ENCODE measurements at places on chromosomes 13 and 19.

DNA sequence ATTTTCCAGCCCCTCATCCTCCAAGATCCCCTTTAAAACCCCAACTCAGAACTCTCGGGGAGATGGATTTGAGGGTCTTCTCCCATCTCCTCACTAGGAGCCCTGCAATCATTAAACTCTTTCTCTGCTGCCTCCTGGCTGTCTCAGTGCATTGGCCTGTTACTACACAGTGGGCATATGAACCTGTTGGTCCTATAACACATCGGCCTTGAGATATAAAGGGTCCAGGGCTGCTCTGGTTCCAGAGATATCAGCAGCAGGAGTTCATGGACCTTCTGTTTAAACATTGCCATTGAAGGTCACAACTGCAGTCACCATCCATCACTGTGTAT, 3.8 kb upstream of the METTL21C start:
- DNase-seq = no peak

DNA sequence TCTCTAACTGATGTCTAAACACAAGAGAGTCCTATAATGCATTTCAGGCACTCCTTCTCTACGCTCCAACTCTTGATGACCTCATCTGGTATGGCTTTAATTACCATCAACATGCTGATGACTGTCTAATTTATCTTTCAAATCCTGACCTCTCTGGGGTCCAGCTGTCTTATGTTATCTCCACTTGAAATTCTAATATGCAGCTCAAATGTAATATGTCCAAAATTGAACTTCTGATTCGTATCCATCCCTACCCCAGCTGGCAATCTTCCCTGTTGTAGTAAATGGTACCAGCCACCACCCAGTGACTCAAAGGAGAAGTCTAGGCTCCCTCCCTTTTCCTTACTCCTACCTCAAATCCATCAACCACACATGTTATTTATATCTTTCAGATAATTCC, 288.0 kb upstream of the SLC10A2 start:
- no peak for DNase-seq

- no peak for DNase-seq
Observed at GRCh38 chr19:32674153-32674930, 638 bp downstream of the ANKRD27 start.

GRCh38 chr19:17073869-17074633, 1.2 kb downstream of the HAUS8 start:
- no peak for DNase-seq

GRCh38 chr19:37969695-37970094, 62.7 kb downstream of the SIPA1L3 start:
- no peak for DNase-seq

DNA sequence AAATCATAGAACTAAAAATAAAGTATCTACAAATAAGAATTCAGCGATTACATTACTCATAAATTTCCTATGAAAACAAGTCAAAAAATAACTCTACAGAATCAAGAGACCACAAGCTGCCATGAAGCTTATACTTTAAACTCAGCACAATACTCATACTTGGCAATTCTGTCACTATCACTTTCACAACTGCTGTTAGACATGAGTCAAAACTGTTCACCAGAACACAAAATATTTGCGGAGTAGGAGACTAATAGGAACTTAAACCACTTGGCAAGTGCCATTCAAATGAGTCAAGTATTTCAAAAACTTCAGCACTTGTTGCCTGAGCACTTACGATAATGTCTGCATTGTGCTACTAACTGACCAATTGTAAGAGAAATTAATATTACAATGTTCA, 387.8 kb upstream of the GPC6 start:
- peak; percentile 73 for DNase-seq

- DNase-seq = no peak
Observed at GRCh38 chr19:4913996-4914735, 4.9 kb downstream of the UHRF1 start.

GRCh38 chr13:113562085-113562749, 22.3 kb upstream of the TFDP1 start:
- DNase-seq = peak; percentile 46

- DNase-seq = no peak
Observed at GRCh38 chr13:75416327-75417011, 65.5 kb downstream of the TBC1D4 start.

DNA sequence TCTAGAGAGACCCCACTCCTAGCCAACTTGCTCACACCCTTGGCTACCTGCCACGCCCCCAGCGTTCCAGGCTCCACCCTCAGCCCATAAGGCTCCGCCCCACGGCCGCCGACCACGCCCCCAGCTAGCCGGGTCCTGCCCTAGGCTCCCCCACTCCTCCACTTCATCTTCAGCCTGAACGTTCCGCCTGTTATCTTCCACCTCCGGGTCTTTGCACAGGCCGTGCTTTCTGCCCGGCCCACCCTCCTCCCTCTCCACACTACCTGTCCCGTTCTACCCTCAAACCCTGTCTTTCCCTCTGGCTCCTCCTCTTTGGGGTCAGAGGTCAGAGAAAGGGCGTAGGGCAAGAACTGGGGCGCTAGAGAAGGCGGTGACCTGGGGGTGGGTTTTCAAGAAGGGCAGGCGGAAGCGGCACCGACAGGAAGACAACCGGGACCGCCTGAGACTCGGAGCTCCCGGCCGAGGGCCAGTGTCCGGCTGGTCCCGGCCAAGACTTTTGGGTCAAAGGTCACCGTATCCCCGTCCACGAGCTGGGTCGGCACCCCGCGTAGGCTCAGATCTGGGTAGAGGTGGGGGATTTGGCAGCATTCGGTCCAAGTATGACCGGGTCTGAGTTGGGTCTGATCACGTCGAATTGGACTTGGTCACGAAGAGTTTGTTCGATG, 2.2 kb downstream of the PDE4C start:
- no peak for DNase-seq

DNA sequence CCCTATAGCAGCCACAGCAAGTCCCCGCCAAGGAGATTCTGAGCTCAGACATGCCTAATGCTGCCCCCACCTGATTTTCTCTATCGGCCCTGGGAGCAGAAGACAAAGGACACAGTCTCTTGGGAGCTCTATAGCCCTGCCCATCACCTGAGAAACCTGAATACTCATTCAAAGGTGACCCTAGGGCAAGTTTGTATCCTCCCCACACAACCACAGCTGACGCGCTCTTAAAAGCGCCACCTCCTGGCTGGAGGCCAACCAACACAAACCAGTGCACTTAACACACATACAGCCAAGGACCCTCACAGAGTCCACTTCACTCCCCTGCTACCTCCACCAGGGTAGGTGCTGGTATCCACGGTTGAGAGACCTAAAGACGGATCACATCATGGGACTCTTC, 8.8 kb upstream of the IGFL4 start:
- no peak for DNase-seq

DNA sequence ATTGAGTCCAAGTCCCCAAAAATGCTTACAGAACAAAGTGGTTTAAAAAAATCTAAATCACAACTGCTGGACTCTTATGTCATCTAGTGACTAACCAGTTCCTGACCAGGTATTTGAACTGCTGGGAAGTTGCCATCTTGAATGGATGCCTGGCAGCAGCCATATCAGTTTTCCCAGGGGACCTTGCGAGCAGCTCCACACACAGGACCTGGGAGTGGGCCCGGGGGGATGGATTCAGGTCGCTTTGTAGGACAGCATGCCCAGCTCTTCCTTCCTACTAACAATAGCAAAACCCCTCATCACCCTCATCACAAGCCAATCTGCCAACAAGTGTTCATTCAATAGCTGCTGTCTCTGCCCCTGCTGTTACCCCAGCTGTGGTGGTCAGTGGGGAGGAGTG, 65.3 kb downstream of the KCTD15 start:
- DNase-seq = no peak

DNA sequence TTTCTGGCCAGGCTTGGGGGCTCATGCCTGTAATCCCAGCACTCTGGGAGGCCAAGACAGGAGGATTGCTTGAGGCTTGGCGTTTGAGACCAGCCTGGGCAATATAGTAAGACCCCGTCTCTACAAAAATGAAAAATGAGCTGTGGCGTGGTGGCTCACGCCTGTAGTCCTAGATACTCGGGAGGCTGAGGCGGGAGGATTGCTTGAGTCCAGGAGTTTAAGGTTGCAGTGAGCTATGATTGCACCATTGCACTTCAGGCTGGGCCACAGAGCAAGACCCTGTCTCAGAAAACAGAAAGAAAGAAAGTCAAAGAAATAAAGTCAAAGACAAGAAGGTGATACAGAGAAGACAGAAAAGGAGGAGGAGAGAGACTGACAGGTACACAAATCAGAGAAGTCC, 2.5 kb upstream of the CACNG6 start:
- DNase-seq = no peak

- DNase-seq = no peak
Observed at GRCh38 chr19:41886761-41887710, 4.1 kb downstream of the ARHGEF1 start.

GRCh38 chr13:57877601-57878000, 246.1 kb downstream of the PCDH17 start:
- DNase-seq = no peak

GRCh38 chr13:26500618-26501320, 56.7 kb upstream of the WASF3 start:
- DNase-seq = no peak

DNA sequence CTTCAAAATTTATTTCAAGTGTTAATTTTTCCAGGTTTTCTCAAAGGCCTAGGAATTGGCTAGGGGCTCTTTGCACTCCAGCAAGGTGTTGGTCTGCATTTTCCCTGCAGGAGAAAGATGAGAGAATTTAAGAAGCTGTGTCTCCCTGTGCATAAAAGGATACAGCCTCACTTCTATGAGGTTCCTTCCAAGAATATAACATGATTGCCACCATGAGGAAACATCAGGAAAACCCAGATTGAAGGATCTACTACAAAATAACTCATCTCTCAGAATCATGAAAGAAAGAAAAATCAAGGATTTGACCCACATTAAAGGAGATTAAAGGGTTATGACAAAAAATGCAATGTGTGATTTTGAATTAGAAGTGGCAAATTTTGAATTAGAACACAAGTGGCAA, 69.9 kb downstream of the RUBCNL start:
- DNase-seq = no peak

GRCh38 chr19:3606690-3607289, at the start of gene TBXA2R:
Gene TBXA2R, minus strand, starts transcription at chr19:3606875. Its CDS starts 6,241 bp downstream, at chr19:3600634.
- DNase-seq = peak; percentile 40

DNA sequence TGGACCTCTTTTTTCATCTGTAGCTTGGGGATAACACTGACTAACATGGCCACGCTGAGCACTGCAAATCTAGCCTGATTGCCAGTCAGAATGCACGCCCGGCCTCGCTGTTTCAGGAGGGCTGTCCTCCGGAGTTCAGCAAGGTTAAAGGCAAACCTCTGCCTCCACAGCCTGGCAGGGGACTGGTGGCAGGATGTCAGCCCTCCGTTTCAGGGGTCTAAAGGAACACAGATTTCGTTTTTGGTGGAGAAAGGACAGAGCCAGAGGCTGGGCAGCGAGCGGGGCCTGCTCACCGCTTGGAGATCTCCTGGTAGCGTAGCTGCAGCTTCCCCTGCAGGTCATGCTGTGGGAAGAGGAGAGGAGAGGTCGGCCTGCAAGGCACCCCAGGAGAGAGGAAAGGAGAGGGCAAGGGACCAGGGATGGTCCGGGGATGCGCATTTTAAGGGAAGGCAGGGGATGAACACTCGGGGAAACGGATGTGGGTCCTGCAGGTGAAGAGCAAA, 560 bp downstream of the NDUFA7 start:
- DNase-seq = no peak

- DNase-seq = peak; percentile 61
Observed at GRCh38 chr13:35672611-35673010, 196.1 kb upstream of the MAB21L1 start.

- DNase-seq = peak; percentile 74
Observed at GRCh38 chr13:48500652-48501197, 32.2 kb downstream of the RCBTB2 start.

- DNase-seq = no peak
Observed at GRCh38 chr19:4576016-4576933, 16.8 kb upstream of the SEMA6B start.

DNA sequence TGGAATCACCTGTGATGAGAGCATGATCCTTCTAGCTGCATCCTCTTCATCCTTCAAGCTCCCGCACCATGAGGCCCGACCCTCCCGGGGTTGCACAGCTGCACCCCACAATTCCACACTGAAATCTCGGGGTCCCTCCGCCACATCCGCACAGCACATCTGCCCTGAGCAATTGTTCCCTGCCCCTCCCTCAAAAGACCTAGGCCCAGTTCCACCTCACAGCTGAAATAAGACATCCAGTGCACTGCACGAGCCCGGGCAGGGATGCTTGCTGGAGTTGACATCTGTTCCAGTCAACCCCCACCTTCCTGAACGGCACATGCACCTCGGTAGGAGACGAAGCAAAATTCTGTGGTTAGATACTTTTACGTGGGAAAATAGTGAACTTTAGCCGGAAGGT, 14.7 kb upstream of the SOX1 start:
- DNase-seq = no peak

- DNase-seq = no peak
Observed at GRCh38 chr13:105471673-105472072, 1063.8 kb downstream of the EFNB2 start.

DNA sequence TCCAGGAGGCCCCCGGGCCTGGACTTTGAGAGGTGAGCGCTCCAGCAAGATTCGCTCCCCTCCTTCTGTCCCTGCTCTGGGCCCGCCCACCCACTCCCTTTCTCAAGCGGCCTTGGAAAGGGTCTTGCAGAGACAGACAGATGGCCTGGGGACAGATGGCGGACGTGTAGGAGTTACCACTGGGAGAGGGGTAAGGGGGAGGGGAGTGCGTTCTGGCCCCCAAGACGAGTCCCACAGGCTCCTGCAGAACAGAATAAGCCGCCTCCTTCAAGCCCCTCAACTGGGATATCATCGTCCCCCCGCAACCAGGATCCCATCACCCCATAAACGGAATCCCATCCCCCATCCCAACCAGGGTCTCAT, 3.6 kb upstream of the TNFAIP8L1 start:
- no peak for DNase-seq

- no peak for DNase-seq
Observed at GRCh38 chr13:69948016-69948415, 159.6 kb upstream of the ATXN8OS start.

GRCh38 chr13:67803118-67803517, 573.0 kb upstream of the PCDH9 start:
- DNase-seq = no peak

DNA sequence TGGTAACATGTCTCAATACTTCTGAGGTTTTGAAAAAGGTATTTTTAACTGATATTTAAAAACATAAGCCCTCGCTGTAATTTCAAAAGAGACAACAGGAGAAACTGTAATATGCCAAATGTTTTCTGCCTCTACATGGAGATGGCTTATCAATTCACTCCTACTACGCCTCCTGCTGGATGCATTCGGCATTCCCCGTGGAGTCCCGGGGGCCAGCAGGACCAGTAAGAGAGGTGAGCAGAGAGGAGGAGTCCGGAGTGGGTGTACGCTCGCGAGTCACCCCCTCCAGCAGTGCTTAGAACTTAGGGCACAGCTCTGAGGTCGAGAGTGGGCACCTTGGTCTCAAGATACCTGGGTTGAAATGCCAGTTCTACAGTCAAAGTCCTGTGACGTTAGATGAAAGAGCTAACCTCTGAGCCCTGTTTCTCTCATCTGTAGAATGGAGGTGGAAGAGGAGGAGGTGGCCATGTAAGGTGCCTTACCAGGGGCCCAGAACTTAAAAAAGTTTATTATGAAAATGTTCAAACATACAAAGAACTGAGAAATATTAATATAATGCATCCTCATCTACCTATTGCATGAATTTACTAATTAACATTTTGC, 110.2 kb downstream of the STK24 start:
- DNase-seq = no peak

- peak; percentile 85 for DNase-seq
Observed at GRCh38 chr13:110499621-110500281, 61.8 kb downstream of the RAB20 start.

GRCh38 chr19:38433268-38433733, at the start of gene RYR1:
Gene RYR1, plus strand, starts transcription at chr19:38433691. Its CDS starts 139 bp downstream, at chr19:38433830.
- DNase-seq = no peak

All from GM04504 (cell line).